Stimulated activated CD8-positive, alpha-beta memory T cell treated with anti-CD3 and anti-CD28 coated beads, Interleukin-2, amount 100 ng/mL, for 48 hours (primary cell): ENCODE measurements at places on chromosomes 2 and 18.

GRCh38 chr2:42102024-42102590 is 54.3 kb downstream of the PKDCC start:
- DNase-seq, result peak; percentile 75

DNA sequence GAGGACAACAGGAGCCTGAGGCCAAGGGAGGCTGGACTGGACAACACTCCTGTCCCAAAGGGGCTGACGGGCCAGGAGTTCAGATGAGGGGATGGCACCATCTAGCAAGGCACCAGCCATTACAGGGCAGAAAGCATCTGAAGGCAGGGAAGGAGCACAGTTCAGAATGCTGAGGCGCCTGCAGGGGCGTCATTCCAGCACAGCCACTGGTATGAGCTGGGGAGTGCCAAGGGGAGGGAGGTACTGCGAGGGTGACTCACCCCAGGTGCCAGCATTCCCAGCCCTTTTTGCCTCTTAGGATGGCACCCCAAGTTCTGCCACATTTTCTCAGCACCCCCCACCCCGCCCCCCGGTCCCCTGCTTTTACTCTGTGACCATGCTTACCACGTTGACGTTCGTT is 129.8 kb upstream of the EPAS1 start:
- DNase-seq, result no peak

DNA sequence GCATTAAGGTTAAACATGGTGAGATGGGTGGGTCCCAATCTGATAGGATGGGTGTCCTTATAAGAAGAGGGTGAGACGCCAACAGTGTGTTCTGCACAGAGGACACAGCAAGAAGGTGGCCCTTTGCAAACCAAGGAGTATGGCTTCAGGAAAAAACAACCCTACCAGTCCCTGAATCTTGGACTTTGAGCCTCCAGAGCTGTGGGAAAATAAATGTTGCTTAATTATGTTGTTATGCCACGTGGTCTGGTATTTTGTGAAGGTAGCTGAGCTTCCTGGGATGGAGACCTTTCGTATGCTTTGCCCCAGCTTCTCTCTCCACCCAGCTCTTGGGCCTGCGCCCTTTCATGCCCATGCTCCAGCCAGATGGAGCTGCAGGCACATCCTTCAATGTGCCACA is 114.2 kb upstream of the EPC2 start:
- DNase-seq, result no peak

DNA sequence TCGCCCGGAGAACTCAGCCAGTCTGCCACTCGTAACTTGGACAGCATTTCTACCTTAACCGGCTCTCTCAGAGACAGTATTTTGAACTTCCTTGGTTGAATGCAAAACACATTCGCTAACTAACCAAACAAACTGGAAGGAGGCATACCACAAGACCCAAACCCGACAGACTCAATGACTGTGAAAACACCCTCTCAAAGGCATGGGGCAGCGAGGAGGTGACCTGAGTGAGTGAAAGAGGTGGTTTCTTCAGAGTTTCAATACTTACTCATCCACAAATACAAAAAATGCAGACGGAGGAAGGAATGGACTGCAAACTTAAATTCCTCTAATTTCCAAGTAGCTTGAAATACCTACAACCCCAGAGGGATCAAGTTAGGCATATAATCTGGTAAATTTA is 132.9 kb downstream of the GAREM1 start:
- DNase-seq, result no peak

GRCh38 chr2:71936076-71937030 is 211.3 kb downstream of the CYP26B1 start:
- no peak for DNase-seq

DNA sequence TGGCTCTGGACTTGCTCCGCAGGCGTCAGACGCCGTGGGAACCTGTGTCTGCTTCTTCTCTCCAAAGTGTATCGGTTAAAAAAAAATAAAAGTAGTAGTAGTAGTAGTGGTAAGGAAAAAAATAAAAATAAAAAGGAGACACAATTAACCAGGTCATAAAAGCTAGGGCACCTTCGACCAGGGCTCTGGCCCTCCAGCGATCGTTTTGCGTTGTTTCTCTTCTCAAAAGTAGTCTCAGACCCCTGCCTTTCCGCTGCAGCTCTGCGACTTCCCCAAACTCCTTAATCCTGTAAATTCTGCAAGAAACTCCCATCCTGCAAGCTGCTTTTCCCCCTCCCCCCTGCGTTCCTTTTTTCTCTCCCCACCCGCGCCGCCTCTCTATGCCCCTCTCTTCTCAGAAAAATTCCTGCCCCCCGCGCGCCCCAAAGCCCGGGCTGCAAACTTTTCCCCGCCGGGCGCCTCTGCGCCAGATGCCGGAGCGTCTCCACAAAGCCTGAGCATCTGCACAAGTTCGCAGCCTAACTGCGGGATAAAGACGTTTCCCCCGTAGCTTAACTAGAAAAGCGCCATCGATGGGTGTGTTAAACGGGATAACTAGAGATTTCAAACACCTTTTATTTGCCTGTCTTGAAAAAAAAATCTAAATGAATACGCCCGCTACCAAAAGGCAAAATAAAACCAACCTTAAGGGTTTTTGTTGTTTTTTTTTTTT is 1.8 kb upstream of the SALL3 start:
- no peak for DNase-seq
